Globus pallidus (tissue), 1 donor: ENCODE measurements at places on chromosomes 5 and 9.

DNA sequence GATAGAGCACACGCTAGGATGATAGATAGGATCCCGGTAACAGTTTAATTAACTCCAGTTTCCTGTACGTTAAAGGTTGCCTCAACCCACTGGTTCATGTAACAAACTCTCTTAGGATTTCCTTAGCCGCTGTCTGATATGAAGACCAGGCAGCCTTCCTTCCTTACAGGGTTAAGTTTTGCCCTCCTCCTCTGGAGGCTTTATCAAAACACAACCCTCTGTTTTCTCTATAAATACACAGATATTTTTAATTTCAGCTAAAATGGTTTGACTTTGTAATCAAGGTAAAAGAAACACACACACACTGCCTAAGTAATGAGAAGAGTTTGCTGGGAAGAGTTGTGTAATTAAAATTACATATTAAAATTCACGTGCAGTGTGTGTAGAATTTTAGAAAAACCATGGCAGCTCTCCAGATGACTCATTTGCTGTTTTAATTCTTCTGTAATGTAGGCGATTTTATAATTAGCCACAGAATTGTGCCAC lies 369.8 kb downstream of the CSNK1G3 start:
- DNase-seq: no peak

DNA sequence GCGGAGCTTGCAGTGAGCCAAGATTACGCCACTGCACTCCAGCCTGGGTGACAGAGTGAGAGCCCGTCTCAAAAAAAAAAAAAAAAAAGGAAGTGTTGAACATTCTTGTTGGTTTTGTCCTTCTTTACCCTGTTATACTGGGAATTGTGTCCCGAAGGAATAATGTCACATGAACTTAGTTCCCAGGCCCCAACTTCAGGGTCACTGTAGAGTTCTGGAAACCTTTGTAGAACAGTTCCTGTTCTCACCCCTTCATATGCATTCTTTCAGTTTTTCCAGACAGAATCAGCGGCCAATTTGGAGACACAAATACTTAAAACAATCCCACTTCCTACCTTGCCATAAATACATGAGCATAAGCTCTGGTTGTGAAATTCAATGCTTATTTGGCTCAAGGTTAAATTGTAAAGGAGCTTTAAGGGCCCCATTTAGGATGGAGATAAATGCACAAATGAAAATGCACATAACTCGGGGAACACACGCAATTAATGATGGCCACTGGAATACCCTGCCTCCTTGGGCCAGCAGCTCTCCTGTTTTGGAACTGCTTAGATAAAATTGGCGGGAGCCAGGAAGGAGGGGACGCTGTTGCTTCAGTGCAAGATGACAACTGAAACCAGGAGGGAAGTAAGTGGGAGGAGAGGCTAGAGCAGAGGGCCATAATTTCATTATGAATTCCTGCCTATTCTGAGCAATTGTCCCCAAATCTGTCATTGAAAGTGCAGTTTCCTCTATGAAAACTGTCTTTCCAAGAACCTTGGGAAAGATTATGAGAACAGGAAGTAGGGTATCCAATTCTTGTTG lies 153.7 kb downstream of the FGF1 start:
- no peak for DNase-seq

DNA sequence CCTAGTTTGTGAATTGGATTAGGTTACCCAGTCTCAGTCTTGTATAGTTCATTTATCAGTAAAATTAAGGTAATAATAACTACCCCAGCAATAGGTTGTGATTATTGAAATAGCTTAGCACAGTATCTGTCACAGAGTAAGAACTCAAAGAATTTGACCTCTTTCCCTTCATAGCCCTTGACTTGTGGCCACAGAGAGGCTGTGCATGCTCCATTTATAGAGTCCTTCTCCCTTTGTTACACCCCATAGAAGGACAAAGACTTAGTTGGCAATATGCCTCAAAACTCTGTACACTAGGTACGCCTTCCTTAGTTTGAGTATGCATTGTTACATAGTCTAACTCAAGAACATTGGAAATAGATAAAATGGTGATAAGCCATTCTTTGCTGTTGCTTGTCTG lies 257.2 kb downstream of the KCTD16 start:
- DNase-seq: no peak

DNA sequence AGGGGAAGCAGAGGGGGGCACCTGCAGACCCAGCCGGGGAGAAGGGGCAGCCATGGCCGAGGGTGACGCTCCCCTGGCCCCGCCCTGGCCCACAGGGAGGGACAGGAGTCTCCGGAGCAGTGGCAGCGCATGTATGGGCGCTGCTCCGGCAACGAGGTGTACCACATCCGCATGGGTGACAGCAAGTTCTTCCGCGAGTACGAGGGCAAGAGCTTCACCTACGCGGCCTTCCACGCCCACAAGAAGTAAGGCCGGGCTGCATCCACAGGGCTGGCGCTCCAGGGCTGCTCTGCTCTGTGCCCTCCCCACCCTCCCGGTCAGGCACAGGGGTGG lies 68.2 kb downstream of the KCNT1 start:
- no peak for DNase-seq

DNA sequence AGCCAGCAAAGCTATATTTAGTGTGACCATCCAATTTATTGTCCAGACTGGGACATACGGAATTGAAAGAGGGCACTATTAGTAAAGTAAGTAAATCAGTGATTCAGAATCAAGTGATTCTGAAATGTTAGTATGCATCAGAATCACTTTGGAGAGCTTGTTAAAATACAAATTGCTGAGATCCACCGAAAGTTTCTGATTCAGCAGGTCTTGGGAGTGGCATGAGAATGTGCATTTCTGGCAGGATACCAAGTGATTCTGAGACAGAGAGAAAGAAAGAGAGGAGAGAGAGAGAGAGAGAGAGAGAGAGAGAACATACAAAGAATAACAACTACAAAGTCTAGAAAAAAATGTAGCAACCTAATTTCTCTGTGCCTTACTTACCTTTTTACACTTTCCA lies 65.4 kb upstream of the ASTN2 start:
- DNase-seq: no peak

DNA sequence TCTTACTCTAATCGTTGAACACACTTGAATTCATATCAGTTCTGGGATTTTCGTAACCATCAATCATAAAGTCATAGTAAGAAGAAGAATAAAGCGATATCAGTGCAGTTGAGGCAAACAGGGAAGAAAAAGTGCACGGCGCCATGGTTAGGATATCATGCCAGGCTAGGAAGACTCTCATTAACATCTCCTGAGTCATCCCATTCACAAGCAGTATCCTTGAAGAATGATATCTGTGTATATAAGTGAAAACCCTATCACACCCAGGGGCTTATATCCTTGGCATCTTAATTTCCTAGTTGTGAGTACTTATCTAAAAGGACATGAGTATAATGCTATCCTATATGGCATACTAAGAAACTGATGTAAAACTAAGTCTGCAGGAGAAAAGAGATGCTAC lies 38.6 kb downstream of the NFIB start:
- DNase-seq: no peak

DNA sequence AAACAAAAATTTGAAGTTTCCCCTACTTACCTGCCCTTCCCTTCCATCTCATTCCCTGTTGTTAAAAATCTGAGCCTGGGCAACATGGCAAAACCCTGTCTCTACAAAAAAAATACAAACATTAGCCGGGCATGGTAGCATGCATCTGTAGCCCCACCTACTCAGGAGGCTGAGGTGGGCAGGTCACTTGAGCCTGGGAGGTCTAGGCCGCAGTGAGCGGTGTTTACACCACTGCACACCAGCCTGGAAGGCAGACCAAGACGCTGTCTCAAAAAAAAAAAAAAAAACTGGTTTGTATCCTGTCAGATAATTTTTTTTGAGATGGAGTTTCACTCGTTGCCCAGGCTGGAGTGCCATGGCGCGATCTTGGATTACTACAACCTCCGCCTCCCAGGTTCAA lies 16.3 kb upstream of the REEP5 start:
- DNase-seq: no peak

DNA sequence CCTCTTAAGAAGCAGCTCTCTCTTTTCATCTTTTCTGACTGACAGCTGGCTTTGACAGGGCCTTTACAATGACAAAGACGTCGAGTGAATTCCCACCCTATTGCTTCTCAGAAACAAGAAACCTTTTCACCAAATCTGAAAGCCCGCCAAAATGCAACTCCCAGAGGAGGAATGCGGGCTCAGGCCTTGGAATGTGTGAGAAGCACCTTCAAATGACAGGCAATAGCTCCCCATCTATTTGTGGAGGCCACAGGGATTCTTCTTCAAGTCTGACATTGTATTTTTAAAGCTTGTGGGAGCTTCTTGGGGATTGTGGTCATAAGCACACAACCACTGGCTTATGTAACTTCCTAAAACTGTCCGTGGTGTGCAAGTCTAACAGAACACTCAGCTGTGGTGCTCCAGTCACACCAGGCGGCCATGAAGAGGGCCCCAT lies 72.7 kb downstream of the DPYSL3 start:
- DNase-seq: no peak

DNA sequence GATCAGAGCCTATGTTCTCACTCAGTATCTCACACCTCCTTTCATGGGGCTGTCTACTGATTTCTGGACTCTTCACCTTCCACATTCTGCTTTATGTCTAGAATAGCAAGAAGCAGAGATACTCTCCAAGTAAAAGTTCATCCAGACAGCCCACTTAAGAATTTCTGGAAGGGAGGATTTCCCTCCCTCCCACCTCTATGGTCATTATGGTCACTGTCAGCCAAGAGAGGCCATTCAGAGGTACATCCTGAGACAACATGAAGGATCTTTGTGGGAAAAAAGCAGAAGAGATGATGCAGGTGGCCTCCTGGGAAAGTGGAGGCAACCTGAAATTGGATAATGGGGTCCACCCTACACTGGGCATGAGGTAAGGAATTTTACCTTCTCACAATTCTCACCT lies 179.5 kb upstream of the ZNF462 start:
- no peak for DNase-seq

- DNase-seq: no peak
Measured at GRCh38 chr5:67542479-67542878, 345.9 kb upstream of the CD180 start.

DNA sequence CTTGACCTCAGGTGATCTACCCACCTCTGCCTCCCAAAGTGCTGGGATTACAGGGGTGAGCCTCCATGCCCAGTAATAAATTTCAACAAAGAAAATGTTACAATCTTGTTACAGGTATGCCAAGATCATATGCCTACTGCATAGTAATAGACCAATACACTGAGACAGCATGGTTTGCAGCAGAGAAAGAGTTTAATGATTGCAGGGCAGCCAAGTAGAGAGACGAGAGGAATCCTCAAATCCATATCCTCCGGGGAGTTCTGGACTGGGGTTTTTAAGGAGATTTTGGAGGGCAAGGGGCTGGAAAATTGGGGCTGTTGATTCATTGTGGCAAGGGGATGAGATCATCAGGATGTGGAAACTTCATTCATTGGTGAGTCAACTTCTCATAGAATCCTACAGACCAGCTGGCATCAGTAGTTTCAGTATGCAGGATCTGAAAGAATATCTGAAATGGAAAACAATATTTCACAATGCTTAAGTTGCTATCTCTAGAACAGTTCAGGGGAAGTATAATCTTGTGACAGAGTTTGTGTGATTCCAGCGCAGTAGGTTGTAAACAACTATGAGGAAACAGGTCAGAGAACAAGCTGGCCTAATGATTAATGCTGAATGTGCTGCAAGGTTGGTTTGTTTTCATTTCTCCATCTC lies 14.8 kb upstream of the TUT7 start:
- no peak for DNase-seq

DNA sequence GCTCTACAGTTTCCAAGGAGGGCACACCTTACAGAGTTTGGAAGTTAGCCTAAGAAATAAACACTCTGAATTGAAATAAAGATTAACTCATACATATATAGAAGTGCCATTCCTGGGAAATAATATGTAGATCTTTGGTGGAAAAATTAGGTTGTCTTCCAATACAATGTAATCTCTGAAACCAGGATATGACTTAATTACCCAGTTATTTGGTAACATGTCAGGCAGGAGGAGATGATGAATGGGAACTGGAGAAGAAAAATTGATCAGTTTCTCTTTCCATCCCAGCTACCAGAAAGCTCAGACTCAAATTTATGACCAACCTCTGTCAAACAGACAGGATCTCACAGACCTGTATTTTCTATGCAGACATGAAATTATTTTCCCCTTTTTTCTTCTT lies 215.2 kb upstream of the SNX2 start:
- no peak for DNase-seq

GRCh38 chr5:127561254-127561653 lies 43.8 kb downstream of the PRRC1 start:
- no peak for DNase-seq

DNA sequence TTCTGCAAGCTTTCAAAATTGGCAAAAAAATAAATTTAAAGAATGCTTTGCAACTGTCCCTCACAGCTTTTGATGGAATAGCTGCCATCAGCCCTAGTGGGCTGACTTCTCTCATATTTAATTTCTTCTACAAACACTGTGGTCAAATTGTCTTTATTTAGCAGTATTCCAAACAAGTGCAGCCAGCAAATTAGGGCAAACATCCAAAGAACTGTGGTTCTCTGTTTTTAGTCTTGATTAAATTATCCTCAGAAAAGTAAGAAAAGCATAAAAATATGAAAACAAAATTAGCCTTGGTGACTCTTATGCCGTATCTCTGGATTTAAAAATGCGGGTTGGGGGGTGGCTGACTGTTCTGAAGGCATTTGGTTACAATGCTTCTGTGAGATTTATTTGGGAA lies 95.8 kb upstream of the RETREG1 start:
- DNase-seq: peak; percentile 57

GRCh38 chr5:178384816-178385495 lies 152.4 kb upstream of the PHYKPL start:
- DNase-seq: no peak

DNA sequence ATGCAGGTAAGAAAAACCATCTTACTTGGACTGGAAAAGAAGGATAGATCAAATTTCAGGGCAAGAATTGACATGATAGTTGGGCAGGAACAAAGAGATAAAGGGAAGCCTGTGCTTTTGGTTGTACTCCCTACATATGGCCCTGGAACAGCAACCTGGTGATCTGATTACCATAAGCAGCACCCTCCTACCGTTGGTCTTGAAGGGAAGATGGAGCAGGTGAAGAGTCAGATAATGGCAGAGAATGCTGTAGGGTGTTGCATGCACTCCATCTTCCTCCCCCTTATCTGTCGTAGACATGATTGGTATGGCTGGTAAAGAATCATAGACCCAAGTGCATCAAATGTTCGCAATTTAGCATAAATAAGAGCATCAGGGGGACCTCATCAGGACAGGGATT lies 4.7 kb downstream of the IRGM start:
- no peak for DNase-seq

GRCh38 chr5:157778121-157778805 lies 34.8 kb downstream of the LSM11 start:
- DNase-seq: no peak

DNA sequence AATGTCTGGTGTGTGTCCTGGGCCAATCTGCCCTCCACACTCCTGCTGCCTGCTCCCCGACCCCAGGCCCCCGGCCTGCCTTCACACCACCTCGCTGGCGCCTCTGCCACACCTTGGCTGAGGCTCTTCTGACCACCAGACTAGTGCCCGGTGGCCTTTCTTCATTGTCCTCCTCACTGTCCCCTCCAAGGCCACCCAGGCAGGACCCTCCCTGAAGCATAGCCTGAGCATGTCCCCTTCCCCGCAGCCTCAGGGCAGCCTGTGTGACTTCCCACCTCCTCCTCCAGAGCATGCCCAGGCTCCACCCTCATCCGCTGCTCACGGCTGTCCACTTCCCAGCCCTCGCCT lies 154.6 kb downstream of the OLFM1 start:
- no peak for DNase-seq
